Small intestine (tissue), 16 donors: ENCODE measurements at places on chromosomes 3 and 15.

- peak; percentile 38 for DNase-seq
Measured at GRCh38 chr3:39130693-39131265, 22.6 kb downstream of the CSRNP1 start.

GRCh38 chr3:37458162-37459120 lies 284.1 kb upstream of the LRRFIP2 start:
- no peak for DNase-seq

DNA sequence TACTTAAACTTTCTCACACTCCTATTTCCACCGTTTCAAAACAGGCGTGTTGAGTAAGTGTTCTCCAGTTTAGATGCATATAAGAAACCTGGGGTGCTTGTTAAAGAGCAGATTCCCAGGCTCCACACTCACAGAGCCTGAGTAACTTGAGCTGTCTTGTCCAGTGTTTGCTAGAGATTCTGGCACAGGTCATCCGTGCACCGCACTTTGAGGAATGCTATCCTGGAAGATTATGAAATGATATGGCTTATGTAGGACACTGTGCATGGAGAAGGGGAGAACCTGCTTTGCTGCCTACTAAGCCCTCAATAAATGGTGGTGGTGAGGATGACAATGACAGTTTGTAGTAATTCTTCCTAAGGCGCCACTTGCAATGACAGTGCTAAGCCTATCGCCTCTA lies 273.7 kb downstream of the PDZRN3 start:
- DNase-seq = no peak

GRCh38 chr3:71906976-71907375 lies 122.0 kb upstream of the PROK2 start:
- DNase-seq = no peak

DNA sequence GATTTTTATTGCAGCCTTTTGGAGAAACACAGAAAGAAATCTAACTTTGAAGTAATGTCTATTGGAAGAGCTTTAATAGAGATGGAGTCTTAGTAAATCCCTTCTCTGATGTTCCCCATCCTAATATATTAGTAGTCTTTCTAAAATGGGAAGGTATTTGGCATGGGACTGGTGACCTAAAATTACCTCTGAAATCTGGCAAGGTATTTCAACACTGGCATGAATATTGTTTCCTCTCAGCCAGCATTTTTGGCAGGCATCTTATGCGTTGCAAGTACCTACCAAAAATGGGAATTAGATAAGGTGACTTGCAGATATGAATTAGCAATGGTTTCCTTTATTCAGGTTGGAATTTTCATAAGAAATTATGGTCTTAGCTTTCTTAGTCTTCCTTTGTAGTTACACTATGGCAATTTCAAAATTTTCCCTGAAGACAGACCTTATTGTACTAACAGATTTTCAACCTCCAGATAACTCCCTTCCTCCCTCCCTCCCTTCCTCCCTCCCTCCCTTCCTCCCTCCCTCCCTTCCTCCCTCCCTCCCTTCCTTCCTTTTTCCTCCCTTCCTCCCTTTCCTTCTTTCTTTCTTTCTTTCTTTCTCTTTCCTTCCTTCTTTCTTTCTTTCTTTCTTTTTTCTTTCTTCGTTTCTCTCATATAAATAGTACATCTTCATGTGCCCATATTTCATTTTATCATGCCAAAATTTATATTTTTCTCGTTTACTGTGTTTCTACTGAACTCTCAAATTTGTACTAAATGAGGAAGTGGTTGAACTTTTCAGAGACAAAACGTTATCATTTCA lies 168.2 kb upstream of the KCNMB2 start:
- no peak for DNase-seq

GRCh38 chr15:65362491-65362890 lies 15.3 kb downstream of the IGDCC3 start:
- DNase-seq = no peak

DNA sequence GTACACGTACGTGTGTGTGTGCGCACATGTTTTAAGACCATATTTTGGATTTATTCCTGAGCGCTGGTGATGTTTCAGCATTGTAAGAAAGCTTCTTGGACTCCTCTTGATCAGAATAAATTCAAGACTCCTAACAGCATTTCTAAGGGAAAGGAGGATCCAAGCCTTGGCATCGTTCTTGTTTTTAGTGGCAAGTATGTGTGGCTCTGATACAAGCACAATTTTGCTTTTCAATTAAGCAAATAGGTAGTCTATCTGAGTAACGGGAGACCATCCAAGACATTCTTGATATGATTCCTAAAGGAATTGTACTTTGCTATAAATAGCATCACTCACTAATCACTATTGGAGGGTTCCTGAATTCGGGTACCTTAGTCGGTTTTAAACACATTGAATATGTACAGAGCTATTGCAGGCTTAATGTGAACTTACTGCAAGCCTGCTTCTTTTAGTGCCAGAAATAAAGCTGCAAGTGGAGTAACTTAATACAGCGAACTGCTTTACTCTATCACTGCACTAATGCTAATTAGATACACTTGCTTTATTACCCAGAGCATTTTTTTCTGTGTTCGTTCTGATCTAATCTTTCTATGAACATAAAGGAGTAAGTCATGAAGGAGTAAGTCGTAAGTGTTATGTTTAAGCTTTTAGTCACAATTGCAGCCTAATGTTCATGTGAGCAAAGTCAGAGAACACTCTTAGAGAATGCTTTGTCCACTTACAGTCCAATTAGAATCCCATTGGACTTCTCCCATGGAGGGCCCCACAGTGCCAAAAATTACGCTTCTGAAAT lies 186.3 kb downstream of the MCTP2 start:
- no peak for DNase-seq

DNA sequence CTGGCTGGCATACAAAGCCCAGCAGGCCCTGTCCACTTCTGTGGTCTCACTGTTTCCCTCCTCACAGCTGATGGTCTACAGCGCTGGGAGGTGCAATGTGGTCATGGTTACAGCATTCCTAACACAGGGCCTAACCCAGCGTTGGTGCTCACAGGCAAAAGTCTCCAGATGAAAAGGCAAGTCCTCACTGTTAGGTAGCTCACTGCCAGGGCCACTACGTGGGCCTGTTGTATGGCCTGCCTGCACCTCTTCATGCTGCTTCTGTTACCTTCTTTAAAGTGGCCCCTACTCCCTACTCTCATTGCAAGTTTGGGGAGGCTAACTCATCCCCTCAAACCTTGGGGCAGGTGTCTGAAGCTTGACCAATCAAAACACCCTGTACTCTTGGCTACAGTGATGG lies 31.3 kb downstream of the CCDC13 start:
- DNase-seq = no peak

DNA sequence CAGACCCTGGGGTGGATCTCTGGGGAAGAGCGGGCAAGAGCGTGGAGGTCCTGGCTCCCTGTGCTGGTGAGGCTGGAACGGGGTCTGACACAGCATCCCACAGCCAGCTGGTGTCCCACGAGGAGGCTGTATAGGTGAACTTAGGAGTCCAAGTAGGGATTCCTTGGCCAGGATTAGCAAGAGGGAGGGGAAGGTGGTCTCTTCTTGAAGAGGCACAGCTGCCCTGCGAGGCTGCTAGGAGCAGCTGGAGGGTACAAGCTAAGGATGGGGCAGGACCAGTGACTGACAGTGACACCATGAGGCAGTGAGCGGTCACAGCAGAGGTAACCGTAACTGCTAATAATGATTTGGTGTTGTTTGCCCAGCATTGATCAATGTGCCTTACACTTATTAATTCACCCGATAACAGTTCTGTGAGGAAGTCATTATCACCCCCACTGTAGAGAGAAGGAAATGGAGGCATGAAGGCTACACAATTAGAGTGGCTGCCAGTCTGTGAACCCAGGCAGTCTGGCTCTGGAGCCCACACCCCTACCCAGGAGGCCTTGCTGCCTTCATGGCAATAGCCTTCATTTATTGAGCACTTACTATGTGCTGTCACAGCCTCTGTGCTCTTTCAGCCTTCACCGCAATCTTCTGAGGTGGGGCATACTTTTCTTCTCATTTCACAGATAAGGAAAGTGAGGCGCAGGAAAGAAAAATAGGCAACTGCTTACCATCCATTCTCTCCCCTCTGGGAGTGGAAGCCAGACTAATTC lies 59.4 kb downstream of the TMEM44 start:
- peak; percentile 49 for DNase-seq

DNA sequence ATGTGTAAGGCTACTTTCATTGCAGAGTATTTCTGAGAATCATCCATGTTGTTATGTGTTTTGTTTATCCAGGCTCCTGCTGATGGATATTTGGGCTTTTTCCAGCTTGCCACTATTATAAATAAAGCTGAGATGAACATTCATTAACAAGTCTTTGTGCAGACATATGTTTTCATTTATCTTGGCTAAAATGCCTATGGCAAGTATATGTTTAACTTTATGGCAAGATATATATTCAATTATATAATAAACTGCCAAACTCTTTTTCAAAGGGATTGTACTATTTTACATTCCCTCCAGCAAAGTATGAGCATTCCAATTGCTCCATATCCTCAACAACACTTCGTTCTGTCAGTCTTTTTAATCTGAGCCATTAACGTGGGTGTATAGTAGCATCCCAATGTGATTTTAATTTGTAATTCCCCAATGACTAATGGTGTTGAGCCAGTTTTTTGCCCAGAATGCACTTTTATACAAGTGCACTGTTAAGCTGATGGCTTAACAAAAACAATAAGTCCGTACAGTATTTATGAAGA lies 452.4 kb downstream of the SHQ1 start:
- DNase-seq = no peak

- no peak for DNase-seq
Measured at GRCh38 chr15:41655716-41656115, 4.5 kb upstream of the MGA start.

DNA sequence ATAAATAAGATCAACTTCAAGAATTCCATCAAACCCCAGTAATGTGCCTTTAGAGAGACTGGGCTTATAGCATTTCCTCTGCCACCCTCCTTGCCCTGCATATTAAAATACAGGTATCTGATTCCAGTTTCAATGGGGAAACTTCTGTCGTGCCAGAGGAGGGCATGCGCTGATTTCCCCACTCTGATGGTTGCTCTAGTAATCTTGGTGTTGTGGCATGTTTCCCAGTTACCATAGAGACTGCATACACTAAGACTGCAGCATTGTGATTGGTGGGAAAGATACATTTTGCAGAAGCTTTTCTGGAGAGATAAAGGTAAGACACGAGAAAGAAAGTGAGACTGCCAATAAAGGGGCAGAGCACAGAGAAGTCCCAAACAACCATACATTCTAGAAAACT lies 225.6 kb downstream of the TIGIT start:
- DNase-seq = peak; percentile 84

DNA sequence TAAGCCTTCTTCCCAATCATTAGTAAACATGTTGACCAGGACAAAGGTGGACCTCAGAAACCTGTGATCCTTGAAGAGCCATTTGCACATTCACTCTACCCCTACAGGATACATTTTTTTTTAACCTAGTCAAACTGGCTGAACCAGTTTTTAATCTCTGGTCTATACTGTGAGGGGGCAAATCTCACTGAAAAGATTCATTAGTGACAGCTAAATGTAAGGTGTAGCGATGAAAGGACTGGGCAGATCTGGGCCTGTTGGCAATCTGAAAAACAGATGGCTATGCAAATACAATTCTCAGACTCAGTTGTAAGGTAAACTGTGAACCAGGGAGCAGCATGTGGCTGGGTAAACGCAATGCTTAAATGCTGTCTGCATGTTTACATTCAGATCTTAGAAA lies 75.6 kb upstream of the SNTN start:
- DNase-seq = peak; percentile 92

GRCh38 chr3:14949126-14949525 lies 1.7 kb downstream of the NR2C2 start:
- no peak for DNase-seq
